CD4-positive, alpha-beta T cell treated with Interferon gamma for 1 hour (primary cell): ENCODE measurements at places on chromosomes 13 and 19.

GRCh38 chr13:81406022-81406421, 1065.1 kb upstream of the SPRY2 start:
- DNase-seq = no peak

DNA sequence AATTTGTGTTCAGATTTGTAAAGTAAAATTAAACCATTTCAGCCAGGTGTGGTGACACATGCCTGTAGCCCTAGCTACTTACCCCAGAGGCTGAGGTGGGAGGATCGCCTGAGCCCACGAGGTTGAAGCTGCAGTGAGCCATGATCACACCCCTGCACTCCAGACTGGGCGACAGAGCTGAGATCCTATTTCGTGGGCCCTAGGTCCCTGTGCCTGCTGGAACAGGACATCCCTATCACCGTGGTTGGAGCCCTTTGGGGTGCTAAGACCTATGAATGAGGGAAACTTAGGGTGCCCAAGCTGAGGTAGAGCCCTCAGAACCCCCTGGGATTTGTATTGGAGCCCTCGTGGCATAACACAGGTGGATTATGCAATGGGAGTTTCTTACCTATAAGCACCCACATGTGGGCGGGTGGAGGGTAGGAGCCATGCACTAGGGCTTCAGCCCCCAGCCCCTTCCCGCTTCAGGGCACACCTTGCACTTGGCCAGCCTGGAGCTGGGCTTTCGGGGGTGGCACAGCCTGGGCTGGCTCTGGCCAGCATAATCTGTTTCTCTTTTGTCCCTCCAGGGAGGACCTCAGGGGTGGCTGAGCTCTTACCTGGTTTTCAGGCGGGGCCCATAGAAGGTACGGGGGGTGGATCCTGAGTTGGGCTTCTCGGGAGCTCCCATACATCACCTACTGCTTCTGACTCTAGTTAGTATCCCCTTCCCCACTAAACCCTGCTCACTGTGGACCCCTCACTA, 7.2 kb upstream of the USF2 start:
- no peak for DNase-seq

- no peak for DNase-seq
Observed at GRCh38 chr19:56170261-56170660, 5.5 kb upstream of the GALP start.

- DNase-seq = no peak
Observed at GRCh38 chr13:23758798-23759527, 130.2 kb downstream of the MIPEP start.

DNA sequence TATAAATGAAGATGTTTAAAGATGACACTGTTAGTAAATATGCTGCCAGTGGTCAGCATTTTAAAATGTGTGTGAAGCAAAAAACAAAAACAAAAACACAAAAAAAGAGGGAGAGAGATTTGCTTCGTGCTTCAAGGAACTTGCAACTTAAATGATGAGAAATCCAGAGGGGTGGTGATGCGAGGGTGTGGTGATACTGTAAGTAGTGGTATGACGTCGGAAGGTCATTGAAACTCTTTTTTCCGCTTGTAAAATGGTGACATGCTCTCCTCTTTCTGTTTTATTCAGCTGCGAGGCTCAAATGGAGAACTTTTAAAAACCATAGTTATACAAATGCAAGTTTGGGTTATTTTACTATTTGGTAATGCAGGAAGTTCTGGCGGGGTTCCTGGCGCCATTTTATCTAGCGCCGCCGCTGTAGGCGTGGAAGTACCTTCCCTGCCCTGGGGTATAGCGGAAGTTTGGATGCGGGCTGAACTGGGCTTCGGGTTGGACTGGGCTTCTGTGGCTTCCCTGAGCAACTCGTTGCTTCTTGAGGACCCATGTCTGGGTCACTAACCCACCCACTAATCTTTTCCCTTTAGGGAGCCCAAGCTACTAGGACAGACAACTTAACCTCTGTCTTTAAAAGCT, 34.8 kb downstream of the DGKH start:
- DNase-seq = no peak

DNA sequence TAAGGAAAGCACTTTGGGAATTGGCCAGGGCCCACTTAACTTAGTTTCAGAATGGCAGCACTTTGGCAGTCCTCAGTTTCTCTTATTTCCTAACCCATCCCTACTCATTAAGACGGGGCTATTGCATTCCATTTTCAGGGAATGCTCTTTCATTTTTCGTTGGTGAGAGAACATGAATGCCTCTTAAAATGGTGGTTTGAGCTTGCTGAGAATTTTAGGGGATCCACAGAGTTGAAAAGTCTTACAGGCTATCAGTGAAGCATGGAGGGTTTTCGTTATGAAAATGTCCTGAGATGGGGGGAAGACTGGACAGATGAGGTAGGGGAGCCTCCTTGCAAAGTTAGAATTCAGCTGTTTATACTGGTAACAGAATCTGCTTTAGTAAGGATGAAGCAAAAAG, 71.4 kb downstream of the LRCH1 start:
- DNase-seq = no peak

- DNase-seq = no peak
Observed at GRCh38 chr13:104460554-104460953, 1394.3 kb upstream of the SLC10A2 start.

DNA sequence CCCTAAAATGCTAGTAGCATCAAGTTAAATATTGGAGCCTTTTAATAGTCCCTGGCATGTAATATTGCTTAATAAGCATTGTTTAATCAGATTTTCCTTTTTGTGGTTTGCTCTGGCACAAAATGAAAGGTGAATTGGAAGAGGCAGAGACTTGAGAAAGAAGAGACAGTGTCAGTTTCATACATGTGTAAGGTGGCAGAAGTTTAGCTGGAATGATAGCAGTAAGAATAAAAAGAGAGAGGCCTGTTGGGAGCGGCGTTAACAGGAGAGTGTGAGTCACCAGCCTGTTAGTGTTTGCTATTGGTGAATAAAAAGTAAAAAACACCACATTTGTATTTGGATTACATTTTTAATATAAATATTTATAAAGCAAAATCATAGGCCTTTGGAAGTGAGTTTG, 145.3 kb downstream of the PDS5B start:
- DNase-seq = no peak

DNA sequence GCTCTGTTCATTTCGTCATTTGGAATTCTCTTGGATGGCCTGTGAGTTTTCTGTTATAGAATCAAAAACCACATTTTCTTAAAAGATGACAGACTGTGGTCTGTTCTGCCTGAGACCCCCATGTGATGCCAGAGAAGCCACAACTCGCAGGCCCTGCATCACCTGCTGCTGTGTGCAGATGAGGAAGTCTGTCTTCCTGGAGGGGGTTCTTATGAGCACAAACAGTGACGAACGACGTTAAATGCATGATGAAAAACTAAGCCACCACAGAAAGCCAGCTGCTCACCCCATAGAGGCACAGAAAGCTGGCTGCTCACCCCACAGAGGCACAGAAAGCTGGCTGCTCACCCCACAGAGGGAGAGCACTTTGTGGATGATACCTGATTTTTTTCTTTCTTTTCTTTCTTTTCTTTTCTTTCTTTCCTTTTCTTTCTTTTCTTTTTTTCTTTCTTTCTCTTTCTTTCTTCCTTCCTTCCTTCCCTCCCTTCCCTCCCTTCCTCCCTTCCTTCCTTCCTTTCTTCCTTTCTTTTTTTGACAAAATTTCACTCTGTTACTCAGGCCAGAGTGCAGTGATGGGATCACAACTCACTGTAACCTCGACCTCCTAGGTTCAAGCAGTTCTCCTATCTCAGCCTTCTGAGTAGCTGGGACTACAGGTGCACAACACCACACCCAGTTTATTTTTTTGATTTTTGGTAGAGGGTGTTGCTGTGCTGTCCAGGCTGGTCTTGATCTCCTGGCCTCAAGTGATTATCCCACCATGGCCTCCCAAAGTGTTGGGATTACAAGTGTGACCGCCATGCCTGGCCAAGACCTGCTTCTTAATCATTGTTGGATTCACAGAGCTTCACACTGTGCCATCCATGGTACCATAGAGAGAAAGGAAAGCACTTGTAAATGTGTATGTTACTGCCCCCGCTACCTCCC, 1191.4 kb downstream of the UQCRFS1 start:
- DNase-seq = no peak

DNA sequence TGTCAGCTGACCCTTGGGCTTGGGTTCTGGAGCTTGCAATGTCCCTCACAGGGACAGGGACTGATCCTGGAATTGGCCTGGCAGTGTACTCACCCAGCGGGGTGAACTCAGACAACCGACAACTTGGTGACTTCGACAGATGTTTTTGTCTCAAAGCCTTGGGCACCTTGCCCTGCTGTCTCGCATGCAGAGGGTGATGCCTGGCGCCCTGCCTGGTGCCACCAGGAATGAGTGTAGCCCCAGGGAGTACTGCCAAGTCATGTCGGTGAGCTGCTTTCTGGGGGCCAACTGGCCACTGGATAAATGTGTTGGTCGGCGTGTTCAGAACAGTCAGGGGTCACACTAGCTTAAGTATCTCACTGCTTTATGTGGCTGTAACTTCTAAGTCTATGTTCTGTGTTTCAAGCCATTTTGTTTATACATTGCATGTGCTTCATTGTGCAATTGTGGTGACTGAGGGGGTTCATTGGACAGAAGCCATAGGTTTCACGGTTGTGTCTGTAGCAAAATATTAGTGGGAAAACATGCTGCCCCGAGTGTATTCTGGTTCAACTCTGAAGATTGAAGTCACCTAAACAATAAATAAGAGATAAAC, 96.3 kb upstream of the TNFSF11 start:
- DNase-seq = no peak

DNA sequence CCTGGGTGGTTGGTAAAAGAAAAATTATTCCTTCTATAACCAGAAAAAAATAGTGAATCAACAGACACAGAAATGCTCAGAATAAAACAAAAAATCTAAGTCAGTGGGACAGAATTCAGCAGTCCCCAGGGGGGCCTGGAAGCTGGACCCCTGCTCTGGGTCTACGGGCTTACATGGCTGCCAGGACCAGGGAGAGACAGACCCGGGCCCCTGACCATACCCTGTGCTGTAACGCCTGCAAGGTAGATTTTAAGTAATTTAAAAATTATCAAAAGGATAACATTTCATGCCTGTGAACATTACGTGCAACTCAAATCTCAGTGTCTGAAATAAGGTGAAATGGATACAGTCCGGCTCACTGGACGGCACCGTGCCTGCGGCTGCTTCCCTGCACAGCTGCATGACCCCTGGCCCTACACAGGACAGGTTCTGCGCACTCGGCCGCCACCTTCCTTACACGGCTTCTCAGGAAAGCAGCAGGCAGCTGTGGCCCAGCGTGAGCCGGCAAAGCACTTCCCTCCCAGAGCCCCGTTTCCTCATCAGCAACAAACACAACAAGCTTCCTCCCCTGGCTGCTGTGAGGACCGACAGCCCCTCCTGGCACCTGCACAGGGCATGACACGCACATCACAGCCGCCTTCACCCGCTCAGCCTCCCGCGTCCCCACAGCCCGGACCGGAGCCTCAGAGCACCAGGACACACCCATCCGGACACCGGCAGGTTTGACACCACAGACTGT, 22.2 kb downstream of the RASA3 start:
- DNase-seq = peak; percentile 83

DNA sequence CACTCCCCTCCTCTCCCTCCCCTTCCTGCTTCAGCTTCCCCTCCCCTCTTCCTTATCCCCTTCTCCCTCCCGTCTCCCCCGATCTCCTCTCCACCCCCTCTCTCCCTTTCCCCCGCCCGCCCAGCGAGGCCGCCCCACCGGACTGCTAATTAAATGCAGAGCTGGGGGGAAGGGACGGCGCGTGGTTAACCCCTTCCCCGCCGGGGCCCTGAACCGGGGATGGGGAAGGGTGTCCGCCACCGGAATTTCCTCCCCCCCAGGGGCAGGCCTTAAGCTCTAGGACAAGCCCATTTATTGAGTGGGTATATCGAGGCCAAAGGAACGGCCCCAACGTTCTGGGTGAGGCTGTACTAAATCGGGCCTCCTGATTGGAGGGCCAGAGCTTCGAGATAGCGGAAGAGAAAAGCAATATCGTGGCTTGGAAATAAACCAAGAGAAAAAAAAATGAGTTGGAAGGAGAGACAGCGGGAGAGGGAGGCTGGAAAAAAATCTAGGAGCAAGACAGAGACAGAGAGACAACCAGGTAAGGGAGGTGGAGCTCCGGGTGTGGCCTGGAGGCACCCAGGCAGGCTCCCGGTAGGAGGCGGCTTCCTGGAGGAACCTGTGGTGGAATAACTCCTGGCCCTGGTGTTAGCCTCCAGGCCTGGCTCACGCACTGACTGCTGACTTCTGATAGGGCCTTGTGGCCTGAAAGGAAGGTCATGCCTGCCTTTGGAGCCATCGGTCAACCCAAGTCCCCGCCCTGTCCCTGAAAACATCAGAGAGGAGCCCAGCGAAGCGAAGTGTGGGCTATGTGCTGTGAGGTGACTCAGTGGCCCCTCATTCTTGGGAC, 11.6 kb upstream of the JUND start:
- DNase-seq = peak; percentile 62

DNA sequence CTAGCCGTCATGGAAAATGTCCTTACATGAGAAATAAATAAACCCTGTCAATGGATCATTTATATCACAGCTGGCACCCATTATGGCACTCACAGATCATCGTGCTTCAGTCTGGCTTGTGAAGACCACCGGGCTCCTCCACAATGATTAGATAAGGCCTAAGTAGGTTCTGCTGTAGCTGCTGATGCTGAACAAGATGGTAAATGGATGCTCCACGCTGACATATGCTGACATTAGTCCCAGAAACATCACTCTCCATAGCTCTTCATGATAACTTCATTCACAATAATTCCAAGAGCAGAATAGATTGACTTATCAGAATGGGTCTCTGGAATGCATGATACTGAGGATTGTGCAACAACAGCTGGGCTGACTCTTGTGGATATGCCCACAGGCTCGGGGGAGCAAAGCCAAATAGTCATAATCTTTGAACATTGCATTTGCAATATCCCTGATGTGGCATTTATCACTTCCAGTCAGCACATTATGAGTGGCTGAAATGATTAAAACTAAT, 63.8 kb upstream of the RXFP2 start:
- DNase-seq = no peak

DNA sequence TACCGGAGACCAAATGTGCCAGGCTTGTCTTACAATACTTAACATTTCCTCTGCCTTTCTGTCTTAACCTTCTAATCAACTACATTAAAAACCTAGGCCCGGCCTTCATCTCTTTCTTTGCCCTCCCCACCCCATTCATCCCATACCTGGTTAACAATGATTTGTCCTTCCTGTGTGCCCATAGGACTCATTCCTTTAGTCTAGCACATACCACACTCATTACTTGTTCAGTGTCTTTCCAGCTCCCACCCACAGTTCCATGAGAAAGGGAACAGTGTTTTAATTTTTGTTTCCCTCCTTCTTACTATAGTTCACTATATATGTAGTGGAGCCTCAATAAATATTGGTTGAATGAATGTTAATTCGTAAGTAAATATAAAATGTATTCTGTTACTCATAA, 2.4 kb downstream of the CLN5 start:
- DNase-seq = no peak

GRCh38 chr19:34598217-34599155, 78.5 kb downstream of the SCGB2B2 start:
- DNase-seq = no peak

GRCh38 chr19:11390933-11391680, 7.0 kb upstream of the EPOR start:
- no peak for DNase-seq

DNA sequence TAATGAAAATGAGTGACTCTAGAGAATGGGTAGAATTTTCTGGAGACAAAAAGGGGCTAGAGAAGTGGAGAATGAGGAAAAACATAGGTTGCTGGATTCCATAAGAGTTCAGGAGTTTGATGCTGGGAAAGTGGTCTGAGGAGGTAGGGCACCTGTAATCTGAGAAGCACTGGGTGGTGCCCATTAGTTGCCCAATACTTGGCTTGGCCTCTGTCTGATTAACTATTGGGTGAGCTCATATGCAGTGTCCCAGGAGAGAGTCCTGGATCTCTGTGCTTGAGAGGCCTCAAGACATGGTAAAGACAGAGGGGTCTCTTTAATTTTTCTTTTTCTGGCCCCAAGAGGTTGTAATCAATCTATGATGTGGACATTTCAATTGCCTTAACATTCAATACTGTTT, 390.1 kb downstream of the TDRD3 start:
- DNase-seq = no peak
